NCI-H526 treated with DMSO at 0.1 percent for 48 hours (cell line): ENCODE measurements at places on chromosomes 5 and 9.
A peak's percentile ranks its signal among the peaks of the same experiment; 100 is the strongest.

- no peak for DNase-seq
Measured at GRCh38 chr5:98999631-99000030, 70.8 kb upstream of the CHD1 start.

DNA sequence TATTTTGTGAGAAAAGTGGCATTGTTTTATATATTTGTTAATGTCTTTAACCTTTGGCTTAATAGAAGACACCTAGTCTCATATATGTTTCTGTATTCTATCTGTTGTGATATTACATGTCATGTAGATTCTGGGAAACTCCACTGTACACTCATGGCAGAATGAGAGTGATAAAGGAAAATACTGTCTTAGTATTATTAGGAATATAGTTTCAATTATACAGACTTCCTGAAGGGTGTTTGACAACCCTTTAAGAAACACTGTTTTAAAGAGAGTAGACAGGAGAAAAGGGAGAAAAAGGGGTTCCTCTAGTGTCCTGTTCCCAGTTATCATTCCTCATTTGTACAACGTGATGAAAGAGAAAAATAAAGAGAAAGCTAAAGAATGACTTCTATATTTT is 42.1 kb upstream of the SPEF2 start:
- DNase-seq: no peak

GRCh38 chr9:98688710-98689495 is 19.8 kb downstream of the GABBR2 start:
- no peak for DNase-seq

DNA sequence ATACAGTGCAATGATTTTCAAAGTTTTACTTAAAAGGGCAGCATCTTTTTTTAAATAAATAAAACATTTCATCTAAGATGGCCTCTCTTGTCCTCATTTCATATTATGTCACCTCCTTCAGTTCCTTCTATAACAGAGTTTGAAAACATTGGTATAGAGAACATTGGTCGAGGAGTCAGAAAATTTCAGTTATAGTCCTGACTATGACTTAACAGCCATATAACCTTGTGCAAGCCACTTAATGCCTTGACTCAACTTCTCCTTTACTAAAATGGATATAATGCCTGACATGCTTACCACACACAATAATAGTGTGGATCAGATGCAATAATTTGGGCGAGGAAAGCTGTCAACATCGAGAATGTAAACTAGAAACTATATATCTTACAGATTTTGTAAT is 22.6 kb downstream of the SSBP2 start:
- DNase-seq: no peak

GRCh38 chr5:13501176-13501575 is 443.3 kb downstream of the DNAH5 start:
- DNase-seq: no peak

GRCh38 chr5:2913281-2913680 is 161.8 kb upstream of the IRX2 start:
- DNase-seq: no peak

DNA sequence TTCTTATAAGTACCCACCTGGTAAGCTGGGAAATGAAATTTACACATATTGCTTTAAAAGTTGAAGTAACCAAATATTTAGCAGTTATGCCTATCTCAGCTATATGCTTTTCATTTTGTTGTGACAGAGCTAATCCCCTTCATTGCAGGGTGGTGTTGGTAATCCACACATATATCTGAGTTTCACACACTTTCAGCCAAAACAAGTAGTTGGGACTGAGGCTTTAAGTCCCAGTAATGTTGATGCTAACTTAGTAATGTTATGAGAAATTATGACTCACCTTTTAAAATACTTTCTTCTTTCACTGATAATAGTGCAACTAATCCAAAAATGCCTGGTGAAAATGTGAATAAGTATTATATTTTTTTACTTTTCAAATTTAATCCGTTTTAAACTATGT is 19.2 kb upstream of the RICTOR start:
- DNase-seq: no peak

GRCh38 chr5:112434641-112435040 is 15.6 kb upstream of the EPB41L4A start:
- DNase-seq: no peak

DNA sequence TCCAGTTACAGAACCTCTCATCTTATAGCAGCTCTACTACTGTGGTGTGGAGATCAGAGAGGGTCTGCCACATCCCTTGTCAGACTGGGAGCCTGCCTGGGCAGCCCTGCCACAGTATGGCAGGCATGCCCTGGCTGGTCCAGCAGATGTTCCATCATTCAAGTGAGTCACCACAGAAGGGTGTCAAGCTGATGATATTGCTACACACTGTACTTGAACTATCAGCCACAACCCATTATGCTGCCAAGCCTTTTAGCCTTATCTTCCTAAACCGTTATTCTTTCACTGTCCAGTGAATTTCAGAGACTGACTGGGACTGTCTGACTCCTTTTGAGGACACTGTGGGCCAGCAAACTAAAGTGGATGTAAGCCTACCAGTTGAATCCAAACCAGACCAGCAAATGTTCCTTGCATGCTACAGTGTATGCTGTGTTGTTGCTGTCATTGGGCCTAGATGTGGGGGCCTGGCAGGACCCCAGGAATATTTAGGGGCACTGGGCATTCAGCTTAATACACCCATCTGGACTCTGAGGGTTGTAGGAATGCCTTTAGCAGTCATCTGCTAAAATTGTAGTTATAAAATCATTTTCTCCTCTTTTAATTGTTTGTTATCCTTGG is 202.6 kb downstream of the NR3C1 start:
- DNase-seq: no peak

- no peak for DNase-seq
Measured at GRCh38 chr9:5013374-5013773, 28.3 kb downstream of the JAK2 start.

- DNase-seq: peak; percentile 26
Measured at GRCh38 chr9:22037954-22038690, 29.0 kb upstream of the CDKN2B start.

DNA sequence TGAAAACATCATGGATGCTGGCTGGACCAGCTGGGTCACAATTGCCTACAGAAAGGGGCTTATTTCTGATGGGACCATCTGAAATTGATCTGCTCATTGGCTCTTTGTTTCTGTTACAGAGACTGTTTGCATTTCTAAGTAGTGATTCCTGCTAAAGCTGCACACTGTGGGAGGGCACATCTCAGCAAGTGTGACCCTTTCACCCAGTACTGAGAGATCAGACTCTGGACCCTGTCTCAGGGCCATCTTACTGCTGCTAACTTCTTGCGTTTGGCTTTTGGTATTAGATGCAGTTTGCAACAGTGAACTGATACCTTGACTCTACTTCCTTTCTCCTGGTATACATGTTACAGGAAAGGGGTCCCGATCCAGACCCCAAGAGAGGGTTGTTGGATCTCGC is 24.5 kb upstream of the KDM4C start:
- no peak for DNase-seq

GRCh38 chr5:159936686-159937329 is 20.5 kb downstream of the ADRA1B start:
- DNase-seq: no peak

- no peak for DNase-seq
Measured at GRCh38 chr9:88092797-88093331, 45.4 kb downstream of the SPATA31C2 start.

- DNase-seq: no peak
Measured at GRCh38 chr9:106816524-106816923, 46.4 kb upstream of the ZNF462 start.

- DNase-seq: no peak
Measured at GRCh38 chr9:134178768-134179551, 14.6 kb upstream of the RNU6ATAC start.

GRCh38 chr5:173890195-173890991 is 2.2 kb downstream of the CPEB4 start:
- peak; percentile 47 for DNase-seq

DNA sequence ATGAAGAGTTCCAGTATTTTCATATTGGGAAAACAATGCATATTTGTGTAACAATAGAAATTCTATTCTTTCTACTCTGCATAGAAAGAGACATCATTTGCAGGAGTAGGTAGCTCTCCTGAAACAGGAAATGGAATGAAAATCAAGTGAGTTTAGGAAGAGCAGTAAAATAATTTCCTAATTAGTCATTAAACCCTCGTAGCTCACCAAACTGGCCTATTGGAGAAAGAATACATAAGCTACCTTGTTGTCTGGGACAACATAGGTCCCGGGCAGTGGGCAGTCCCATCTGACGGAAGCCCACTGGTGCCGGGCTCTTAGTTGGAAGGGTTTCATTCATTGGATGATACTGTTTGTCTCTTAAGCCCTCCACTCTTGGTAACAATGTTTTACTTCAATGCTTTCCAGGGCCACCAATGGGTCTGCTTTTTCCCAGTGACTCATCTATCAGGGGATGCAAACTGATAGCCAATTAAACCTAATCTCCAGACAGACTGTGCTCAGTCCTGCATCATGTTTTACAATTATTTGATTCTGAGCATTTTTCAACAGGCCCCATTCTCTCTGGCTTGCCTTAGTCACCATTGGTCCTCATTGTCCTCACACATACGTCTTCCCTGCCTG is 46.5 kb downstream of the GNA14 start:
- no peak for DNase-seq

DNA sequence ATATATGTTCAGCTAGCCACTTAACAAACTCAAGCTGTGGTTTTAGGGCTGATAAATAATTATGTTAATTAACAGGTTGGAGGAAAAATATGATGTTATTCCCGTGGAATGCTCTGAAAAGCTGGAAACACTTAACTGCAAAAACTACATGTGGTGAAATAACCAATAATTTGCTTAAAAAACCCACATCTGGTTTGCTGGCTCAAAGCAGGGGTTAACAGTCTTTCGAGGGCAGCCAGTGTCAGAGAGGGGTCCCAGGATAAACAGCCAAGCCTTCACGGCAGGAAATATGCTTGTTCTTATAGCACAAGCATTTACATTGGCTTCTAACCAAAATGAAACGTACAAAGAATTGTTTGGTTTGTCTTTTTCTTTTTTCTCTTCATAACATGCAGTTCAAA is 254.0 kb upstream of the GAS1 start:
- DNase-seq: no peak
